ENCODE measurements at places on chromosomes 7 and 10.

DNA sequence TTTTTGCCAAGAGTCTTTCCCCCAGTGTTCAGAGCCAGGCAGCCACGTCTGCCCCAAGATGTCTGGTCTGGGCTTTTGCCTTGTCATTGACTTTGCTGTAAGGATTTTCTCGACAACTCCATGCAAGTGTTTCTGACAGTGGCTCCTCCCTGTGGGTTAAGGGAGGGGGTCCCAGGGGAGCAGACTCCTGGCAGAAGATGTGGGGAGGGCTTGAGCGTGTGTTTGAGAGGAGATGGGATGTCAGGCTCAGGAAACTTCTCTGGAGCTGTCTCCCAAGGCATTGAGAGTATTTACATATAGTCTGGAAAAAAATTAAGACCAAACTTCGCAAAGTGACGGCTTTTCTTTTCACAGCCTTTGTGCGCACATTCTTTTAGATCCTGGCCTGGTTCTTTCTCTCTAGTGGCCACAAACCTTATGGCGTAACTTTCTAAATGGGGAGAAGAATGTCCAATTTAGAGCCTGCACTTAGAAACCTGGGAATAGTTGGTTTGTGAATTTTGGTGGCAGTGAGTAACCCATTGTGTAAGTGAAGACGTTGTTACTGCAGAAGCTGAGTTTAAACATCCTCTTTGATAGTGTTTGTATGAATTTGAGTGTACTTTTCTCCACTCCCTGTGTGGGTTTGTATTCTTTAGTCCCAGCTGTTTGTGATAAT, 201.5 kb downstream of the LRMDA start:
- DNase-seq, result no peak

DNA sequence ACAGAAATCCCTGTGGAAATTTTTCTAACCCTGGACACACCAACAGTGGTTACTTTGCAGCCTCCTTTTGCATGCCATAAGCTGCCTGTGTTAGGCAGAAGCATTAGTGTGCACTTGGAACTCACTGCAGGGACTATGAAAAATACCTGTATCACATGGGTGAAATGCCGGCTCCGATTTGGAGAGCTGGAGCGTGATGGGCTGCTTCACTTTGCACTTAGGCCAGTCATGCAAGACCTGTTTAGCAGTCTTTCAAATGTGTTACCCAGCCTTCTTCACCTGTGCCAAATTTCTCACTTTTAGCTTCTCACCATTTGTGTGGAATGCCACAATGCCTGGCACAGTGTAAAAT, 11.3 kb downstream of the NCOA4 start:
- DNase-seq, result no peak

- no peak for DNase-seq
Observed at GRCh38 chr7:28592861-28593260, 180.5 kb downstream of the CREB5 start.

DNA sequence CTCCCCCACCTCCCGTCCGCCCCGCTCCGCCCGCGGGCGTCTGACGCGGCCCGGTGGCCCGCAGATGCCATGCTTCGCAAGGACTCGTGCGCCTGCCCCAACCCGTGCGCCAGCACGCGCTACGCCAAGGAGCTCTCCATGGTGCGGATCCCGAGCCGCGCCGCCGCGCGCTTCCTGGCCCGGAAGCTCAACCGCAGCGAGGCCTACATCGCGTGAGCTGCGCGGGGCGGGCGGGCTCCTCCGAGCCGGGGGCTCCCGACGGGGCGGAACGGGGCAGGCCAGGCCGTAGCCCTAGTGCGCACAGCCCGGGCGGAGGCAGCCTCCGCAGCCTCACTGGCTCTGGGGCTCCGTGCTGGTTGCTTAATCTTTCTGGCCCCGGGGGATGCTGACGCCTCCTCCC, 2.8 kb downstream of the ASIC3 start:
- peak; percentile 16 for DNase-seq

- DNase-seq, result no peak
Observed at GRCh38 chr7:45189151-45189970, 31.8 kb downstream of the RAMP3 start.

GRCh38 chr10:62433181-62433692, 59.1 kb downstream of the ZNF365 start:
- no peak for DNase-seq

GRCh38 chr10:113890769-113891168, 36.3 kb downstream of the NHLRC2 start:
- DNase-seq, result no peak

DNA sequence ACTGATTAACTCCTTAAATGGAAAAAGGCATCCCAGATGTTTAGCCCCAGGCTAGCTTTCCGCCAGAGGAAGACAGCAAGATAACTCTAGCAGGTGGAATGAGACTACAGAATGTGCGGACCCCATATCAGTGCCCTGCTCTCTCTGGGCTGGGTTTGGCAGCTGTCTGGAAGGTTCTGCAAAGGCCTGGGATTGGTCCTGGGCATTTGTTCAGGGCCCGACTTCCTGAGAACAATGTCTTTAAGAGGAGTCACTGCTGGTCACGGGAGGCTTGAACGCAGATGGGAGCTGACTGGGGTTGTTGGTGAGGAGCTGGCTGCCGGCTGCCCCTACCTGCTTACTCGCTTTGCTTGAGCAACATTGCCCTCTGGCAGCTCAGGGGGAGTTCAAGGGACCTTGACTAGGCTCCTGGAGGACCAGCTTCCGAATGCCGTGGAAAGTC, 130.6 kb upstream of the BTBD16 start:
- DNase-seq, result no peak

GRCh38 chr7:101594790-101595189, 34.3 kb downstream of the MYL10 start:
- DNase-seq, result no peak

DNA sequence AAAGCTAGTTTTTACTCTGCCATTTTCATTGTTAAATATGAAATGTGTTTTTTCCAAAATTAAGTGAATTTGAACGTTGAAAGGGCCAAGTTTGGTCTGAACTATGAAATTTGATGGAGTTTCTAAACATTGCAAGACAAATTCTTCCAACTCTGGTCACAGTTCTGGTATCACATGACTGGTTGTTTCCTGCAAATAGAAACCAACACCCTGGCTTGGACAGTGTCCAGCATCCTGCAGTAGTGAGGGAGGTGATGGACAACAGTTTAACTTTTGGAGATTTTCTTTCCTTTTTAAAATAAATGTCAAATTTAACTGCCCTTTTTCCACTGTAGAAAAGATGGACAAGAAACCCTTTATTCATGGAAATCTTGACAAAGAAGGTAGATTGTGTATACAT, 54.8 kb upstream of the AGBL3 start:
- DNase-seq, result no peak

- no peak for DNase-seq
Observed at GRCh38 chr10:73485320-73485719, 10.5 kb downstream of the PPP3CB start.

GRCh38 chr10:77043420-77043763, 594.2 kb downstream of the KCNMA1 start:
- DNase-seq, result no peak

DNA sequence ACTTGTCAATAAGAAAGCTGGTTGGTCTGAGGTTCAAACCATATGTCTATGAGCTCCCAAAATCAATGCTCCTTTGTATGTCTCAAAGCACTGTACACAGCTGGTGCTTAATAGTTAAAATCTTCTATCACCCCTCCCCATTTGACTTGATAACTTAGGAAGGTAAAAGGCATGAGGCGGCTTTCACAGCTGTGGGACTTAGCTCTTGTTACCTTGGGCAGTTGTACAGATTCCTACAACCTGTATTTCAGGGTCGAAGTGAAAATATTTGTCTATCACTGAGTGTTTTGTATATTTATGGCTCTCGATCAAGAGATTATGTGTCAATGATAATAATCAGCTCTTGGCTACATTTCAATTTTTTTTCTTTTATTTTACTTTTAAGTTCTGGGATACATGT, 992 bp upstream of the KIFBP start:
- DNase-seq, result no peak

DNA sequence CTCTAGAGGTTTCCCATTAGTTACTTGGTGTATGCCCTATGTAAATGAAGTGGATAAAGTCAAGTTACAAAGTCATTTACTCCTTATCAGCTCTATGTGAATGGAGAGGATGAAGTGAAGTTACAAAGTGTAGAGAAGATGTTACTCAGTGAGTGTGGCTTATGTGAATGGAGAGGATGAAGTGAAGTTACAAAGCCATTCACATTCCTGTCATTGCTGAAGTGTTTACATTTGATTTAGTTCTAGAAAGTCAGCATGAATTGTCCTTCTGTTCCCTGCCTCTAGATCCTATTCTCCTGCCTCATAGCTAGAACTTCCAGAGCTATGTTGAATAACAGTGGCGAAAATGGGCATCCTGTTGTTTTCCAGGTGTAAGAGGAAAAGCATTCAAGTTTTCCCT, 880.1 kb downstream of the DNAJB9 start:
- no peak for DNase-seq

DNA sequence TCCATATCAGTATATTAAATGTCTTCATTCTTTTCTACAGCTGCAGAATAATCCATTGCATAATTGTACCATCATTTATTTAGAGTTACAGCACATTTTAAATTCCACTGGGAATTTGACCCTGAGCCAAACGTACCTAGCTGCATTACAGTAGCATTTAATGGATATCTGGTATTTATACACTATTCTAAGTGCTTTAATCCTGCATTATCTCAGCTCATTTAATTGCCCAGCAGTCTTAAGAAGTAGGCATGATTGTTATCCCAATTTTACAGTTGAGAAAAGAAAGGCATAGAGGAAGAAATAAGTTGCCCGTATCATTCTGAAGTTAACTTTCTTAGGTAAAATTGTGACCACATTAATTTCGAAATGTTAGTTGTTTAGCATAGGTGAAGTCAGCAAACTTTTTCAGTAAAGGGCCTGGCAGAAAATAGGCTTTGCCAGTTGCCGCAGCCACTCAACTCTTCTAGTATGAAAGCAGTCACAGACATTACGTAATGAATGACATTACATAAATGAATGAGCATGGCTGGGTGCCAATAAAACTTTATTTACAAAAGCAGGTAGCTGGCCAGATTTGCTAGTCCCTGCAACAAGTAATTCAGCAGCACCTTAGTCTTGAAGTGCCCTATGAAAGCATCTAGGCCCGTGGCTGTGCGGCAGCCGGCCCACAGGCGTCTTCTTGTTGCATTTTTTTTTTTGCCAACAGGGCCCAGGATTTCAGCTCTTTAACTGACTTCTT, 30.0 kb downstream of the GUSB start:
- no peak for DNase-seq

DNA sequence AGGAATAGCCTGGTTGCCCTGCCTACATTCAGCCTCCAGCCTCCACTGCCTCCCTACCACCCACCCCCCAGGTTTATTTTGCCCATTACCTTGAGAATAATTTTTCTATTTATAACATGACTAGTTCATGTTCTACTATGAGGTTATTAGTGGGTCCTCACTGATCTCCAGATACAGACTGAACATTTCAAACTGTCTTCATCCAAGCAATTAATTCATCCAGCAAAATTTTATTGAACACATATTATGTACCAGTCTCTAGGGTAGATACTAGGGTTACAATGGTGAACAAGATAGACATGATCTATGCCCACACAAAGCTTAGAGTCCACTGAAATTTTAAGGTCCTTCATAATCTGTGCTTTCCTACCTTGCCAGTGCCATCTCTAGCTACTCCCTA, 51.6 kb upstream of the FHIP2A start:
- no peak for DNase-seq

DNA sequence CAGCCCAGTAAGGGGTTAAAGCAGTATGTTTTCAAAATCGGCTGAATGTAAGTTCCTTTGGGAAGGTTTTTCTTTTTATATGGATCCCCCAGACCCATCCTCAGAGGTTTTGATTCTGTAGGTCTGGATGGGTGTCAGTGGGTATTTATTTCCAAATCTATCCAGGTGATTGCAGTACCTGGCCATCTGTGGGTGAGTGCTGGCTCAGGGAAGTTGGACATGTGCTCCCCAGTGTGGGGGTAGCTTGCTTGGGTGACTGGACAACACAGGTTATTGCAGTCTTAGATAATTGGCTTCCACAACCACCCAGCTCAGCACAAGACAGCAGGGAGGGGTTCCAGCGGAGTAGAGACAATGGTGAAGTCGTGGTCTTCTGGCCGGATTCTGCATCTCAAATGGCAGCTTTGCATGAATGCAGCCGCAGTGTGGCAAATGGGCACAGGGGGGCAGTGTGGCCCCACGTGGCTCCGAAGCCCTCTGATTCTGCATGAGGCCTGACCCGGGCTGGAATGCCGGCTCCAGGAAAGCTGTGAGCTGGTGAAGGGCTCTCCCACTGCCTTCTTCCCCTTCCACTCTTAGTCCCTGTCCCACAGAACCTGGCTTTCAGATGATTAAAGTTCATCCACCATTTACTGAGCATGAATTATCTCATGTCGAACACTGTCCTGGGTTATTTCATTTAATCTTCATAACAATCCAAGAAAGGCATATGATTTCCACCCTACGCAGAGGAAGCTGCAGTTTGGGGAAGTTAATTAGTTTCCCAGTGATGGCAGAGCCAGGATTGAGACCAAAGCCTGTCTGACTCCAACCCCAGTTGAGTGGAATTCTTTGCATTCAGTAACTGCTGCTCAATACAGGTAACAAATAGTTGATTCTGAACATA, 64.5 kb upstream of the SYPL1 start:
- DNase-seq, result peak; percentile 81

DNA sequence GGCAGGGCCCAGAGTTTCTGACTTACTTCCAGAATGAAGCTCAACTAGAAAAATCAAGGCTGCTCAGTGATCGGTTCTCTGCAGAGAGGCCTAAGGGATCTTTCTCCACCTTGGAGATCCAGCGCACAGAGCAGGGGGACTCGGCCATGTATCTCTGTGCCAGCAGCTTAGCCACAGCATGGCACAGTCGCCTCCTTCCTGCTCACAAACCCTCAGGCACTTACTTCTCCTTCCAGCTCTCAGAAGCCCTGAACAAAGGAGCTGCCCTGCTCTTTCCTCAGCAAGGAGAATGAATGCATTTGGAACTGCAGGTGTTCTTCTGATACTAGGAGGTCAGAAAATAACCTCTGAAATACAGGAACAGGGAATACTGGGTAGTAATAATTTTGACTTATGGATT, 219.7 kb upstream of the PRSS1 start:
- DNase-seq, result no peak

- DNase-seq, result no peak
Observed at GRCh38 chr10:29257106-29257783, 31.6 kb upstream of the LYZL1 start.

DNA sequence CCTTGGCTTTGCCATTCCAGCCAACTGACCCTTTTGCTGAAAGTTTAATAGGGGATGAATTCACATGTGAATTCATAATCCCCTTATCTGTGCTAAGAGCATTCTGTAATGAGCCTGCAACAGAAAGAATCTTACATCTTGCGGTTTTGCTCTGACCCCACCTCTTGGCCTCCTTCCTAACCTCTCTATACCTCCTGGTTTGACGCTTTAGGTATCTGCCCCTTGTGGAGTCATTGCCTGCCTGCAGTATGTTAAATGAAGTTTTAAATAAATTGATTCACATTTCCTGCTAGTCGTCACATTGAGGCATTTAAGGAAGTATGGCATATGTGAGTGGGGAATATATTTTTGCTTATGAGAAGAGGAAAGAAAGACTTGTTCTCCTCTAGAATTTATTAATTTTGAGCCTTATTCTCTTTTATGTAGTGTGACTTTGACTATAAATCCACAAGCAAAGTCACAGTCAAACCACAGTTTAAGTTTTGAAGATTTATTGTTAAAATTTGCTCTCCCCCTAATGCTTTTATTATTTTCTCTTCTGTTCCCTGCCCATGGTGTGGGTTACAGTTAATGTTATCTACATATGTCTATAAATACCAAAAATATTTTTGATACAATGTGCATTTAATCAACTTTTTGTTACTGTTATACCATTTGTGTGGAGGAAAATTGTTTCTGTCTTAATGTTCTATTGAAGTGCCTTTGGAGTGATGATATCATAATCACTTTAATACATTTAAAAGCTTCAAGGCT, 60.9 kb downstream of the LRMDA start:
- DNase-seq, result no peak
